Panc1 (cell line): ENCODE measurements at places on chromosomes 5 and 9. TPM values are rescaled to one million over a fixed set of nuclear protein-coding genes. Genes with fewer than 3 reads are reported as not detected.

DNA sequence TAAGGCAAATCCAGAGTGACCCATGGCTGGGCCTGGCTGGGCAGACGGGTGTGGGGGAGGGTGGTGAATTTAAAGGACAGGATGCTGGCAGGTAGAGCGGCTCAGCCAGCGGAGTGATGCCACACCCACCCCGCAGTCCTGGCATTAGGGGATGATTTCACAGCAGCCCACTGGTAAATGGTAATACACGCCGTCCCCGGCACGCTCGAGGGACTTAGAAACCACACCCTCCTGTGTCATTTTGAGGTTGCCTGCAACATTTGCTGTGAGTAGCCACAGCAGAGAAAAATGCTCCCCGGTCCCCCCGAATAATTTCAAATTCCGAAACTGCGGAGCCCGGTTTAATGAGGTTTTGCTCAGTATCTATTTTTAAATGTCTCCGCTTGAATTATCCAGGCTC is 71.3 kb upstream of the FCN2 start:
- DNase-seq, result no peak

GRCh38 chr5:159965031-159965837 is 43.7 kb upstream of the TTC1 start:
- no peak for DNase-seq

DNA sequence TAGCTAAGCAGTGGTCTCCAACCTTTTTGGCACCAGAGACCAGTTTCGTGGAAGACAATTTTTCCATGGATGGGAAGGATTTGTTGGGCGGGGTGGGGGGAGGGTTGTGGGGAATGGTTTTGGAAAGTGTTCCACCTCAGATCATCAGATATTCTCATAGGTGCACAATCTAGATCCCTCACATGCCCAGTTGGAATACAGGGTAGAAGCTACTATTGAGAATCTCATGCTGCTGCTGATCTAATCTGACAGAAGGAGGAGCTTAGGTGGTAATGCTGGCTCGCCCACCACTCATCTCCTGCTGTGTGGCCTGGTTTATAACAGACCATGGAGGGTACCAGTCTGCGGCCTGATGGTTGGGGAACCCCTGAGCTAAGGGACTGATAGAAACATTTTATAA is 662.7 kb upstream of the RGMB start:
- no peak for DNase-seq

- DNase-seq, result no peak
Measured at GRCh38 chr5:125225424-125225823, 479.0 kb upstream of the ZNF608 start.

- DNase-seq, result no peak
Measured at GRCh38 chr9:70988551-70988950, 132.9 kb downstream of the TRPM3 start.

DNA sequence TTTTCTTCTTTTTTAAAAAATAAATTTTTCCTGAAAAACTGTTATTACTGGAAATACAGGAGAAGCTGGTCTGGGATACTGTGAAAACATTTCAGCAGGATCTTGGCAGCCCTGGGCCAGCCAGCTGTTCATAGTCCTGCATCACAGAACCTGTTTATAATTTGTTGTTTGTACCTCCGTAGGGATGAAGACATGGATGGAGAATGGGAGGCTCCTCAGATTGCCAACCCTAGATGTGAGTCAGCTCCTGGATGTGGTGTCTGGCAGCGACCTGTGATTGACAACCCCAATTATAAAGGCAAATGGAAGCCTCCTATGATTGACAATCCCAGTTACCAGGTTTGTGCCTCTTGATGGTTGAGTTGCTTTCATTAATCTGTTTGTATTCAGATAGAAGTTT is 12.4 kb upstream of the MAML1 start:
- no peak for DNase-seq

- no peak for DNase-seq
Measured at GRCh38 chr9:129007035-129007765, 20.9 kb downstream of the SH3GLB2 start.

- DNase-seq, result no peak
Measured at GRCh38 chr5:131550606-131551005, 84.4 kb downstream of the RAPGEF6 start.

DNA sequence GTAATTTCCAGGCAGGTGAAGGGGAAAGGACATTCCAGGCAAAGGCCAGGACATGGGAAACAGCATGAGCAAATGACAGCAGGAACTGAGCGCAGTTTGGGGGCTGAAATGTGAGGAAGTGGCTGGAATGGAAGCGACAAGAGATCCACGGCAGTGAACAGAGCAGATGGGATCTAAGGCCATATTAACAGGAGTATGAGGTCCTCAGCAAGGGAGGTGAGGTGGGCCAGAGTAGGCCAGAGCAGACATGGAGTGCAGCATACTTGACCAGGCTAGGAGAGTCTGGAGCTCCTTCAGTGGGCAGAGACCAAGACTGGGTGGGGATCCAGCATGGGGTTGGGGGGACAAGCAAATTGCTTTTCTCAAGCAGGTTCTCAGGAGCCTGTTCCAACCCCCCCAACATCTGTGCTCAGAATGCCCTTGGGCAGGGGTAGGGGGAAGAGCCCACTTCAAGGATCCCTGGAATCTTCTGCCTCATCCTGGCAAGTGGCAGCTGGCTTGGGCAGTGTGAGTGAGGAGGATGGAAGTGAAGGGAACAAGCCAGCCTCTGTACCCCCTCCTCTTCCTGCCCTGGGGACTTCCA is 34.5 kb downstream of the DAB2IP start:
- DNase-seq, result no peak

DNA sequence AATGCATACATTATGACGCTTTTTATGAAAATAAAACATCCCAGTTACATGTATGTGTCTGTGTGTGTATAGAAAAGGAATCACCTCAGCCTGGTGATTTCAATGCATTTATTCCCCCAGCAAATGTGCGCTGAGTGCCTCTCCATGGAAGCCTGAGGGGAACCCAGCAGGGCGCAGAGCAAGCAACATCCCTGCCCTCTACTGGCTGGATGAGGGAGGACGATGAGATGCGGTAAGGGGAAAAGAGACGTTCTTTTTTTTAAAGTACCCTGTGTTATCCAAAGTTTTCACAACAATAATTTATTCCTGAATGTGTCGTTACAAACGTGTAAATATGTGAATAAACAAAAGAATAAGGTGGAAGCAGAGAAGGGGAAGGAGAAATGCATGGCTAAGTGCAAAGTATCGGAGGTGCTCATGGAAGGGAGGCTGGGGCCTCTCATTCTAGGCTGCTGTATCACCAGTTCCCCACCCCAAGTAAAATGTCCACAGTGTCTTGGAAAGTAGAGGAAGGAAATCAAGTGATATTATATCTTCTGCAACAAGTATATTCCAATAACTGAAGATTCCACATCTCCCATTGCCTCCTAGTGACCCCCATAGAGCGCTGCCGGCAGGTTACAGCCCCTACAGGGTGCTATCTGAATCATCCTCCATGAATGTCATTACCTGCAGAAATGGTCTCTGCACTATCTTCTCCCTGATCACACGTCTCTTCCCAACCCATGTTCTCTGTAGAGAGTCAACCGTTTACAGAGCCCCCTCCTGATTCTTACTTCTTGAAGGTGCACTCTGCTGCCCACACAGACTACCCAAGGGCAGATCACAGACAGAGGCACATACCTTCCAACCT is 13.0 kb upstream of the ABLIM3 start:
- no peak for DNase-seq

DNA sequence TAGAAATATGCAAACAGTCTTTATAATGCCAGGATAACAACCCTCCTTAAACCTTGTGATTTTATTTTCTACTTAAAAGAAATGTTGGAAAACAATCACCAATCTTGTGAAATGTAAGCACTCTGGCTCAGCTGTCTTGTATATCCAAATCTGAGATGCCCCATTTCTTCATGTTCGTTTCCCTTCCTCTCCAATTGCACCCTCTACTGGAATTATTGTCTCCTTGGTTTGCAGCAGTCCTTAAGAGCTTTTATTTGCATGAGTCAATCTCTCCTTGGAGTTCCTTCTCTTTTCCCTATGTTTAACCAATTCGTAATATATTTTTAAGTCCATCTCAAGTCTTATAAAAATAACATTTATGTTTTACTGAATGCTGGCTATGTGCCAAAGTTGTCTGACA is 362.0 kb upstream of the CDH10 start:
- DNase-seq, result peak; percentile 15

DNA sequence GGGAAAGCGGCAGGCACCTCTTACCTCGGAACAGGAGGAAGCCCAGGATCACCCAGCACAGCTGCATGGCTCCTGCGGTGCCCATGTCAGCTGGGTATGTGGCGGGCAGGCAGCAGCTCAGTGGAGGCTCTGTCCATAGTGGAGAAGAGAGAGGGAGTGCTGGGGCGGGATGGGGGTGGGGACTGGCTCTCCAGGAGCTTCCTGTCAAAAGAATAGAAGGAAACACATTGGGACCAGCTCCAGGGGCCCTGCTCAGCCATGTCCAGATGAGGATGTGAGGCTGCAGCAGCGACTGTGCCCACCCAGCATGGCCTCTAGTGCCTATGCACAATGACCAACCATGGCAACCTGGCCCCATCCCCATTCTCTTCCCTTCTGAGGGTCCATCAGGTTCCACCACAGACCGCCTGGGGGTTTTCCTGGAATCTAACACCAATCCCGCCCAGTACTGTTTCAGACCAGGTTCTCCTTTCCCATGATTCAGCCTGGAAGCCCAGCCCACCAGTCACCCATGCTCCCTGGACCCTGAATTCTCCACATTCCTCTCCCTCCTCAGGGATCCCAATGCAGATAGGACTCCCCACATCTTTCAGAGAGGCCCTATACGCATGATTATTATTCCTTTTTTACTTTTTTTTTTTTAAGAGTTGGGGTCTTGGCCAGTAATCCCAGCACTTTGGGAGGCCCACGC is at the start of gene ECSCR:
TSS of gene ECSCR (minus strand) at position 158 of the 691 bp plus-strand sequence. CDS start at position 85, 73 bp downstream.
- no peak for DNase-seq

GRCh38 chr9:83239747-83240146 is 176.8 kb upstream of the RASEF start:
- DNase-seq, result no peak

- no peak for DNase-seq
Measured at GRCh38 chr9:135772702-135773493, 70.9 kb downstream of the KCNT1 start.

DNA sequence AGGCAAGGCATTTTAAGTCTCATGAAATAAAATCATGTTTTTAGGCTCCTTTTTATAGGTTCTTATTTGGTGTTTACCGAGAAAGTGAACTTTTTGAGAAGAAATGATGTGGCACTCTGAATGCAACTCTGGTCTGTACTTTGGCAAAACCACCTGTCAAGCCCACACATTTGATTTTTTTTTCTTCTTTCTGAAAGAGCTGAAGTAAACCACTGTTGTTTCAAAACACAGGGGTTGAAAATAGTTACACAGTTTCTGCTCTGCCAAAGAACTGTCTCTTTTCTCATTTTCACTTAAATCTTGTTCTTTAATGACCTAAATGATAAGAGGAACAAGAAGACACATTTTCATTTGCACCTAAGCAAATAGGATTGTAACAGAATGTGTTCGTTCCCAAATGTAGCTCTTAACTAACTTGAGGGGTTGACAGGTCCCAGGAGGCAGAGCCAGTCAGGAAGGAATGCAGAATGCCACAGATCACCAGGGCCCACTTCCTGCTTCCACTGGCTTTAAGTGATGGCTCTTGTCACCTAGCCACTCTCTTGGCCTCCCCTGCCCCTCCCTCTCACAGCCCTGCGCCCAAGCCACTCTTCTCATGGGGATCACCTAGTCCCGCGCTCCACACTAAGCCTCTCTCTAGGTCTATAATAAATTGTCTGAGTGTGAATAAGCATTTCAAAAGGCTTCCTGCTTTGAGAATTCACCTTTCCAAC is 47.3 kb downstream of the MED27 start:
- no peak for DNase-seq

DNA sequence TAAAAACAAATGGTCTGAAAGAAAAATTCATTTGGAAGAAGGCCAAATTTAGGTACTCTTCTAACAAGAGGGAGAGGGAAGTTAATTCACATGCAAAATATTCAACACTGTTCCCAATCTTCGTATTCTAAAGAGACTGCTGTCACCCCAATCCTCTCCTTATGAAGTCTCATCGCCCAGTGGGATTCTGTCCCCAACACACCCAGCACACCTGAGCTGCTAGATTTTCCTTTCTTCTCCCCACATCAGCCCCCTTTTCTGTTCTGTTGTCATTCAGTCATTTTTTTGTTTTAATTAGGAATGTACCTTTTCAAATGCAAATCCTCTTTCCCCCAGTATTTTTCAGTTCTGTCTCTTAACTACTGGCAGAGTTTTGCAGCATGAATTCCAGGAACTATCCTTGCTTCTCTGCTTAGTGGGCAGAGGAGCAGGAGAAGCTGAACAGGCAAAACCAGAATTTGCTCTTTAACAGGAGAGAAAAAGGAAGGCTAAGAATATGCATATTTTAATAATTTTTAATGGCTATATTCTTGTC is 366.9 kb downstream of the MAN2A1 start:
- no peak for DNase-seq

GRCh38 chr5:59770953-59771352 is 122.6 kb downstream of the PDE4D start:
- DNase-seq, result no peak

GRCh38 chr5:164412531-164412930 is 907.1 kb downstream of the MAT2B start:
- no peak for DNase-seq

GRCh38 chr5:116424951-116425350 is 149.7 kb downstream of the SEMA6A start:
- DNase-seq, result no peak

- no peak for DNase-seq
Measured at GRCh38 chr9:122192261-122192875, 32.7 kb downstream of the MORN5 start.

DNA sequence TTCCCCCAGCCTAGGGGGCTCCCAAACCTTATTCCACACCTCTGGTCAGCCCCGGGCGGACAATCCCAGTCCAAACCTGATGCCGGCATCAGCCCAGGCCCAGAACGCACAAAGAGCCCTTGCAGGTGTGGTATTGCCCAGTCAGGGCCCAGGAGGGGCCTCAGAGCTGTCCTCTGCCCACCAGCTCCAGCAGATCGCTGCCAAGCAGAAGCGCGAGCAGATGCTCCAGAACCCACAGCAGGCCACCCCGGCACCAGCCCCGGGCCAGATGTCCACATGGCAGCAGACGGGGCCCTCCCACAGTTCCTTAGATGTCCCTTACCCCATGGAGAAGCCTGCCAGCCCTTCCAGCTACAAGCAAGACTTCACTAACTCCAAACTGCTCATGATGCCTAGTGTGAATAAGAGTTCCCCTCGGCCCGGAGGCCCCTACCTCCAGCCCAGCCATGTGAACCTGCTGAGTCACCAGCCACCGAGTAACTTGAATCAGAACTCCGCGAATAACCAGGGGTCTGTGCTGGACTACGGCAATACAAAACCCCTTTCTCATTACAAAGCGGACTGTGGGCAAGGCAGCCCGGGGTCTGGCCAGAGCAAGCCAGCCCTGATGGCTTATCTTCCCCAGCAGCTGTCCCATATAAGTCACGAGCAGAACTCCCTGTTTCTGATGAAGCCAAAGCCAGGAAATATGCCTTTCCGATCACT is 27.6 kb upstream of the LTC4S start:
- no peak for DNase-seq

- no peak for DNase-seq
Measured at GRCh38 chr5:39657943-39658342, 233.2 kb upstream of the DAB2 start.

- DNase-seq, result no peak
Measured at GRCh38 chr9:7166074-7166473, 408.3 kb downstream of the KDM4C start.

The BASP1 gene
- 217 TPM for total RNA-seq

The SPRY4 gene
- 35.6 TPM for total RNA-seq

The REEP2 gene
- 6.5 TPM for total RNA-seq

The RMND5B gene
- 40.8 TPM for total RNA-seq

The SVEP1 gene
- total RNA-seq, result 0.05 TPM

The SLC4A9 gene
- total RNA-seq, result not detected

The GABRA1 gene
- not detected for total RNA-seq

The IFNA21 gene
- not detected for total RNA-seq

The PCDH12 gene
- total RNA-seq, result not detected

The CD14 gene
- total RNA-seq, result 2.5 TPM

The PLAA gene
- total RNA-seq, result 13.3 TPM

The PDE6A gene
- total RNA-seq, result 0.33 TPM
